Glutamatergic neuron (in vitro differentiated cells): ENCODE measurements at places on chromosomes 5 and 9. TPM values are rescaled to one million over a fixed set of nuclear protein-coding genes. Genes with fewer than 3 reads are reported as not detected.

GRCh38 chr9:36742264-36742663 is 169.6 kb downstream of the MELK start:
- DNase-seq: no peak

DNA sequence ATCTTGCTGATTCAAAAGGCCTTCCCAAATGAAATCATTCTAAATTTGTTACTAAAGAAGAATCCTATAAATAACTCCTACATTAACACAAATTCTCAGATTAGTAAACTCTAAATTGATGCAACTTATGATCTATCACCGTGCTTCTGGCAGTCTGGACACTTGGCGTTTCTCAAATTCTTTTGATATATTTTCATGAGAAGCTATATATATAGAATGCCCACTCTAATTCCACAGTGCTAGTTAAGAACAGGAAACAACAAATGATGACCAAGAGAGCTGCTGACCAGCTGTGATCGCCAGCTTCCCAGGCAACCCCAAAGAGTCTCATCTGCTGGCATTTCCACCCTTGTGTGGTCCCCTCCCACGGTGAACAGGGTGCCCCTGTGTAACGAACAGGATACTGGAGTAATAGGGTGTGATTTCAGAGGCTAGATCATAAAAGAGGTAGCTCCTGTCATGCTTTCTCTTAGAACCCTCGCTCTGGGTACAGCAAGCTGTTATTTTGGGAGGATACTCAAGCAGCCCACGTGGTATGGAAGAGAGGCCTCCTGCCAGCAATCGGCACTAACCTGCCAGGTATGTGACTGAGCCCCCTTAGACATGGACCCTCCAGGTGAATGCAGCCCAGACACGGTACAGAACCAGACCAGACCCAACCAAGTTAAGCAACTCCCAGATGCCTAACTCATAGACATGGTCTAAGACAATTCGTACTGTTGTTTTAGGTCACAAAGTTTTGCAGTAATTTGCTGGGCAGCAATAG is 64.7 kb downstream of the CDC14B start:
- DNase-seq: no peak

GRCh38 chr5:75848077-75848476 is 130.8 kb upstream of the POC5 start:
- no peak for DNase-seq

GRCh38 chr5:112940670-112941069 is 18.6 kb upstream of the REEP5 start:
- DNase-seq: no peak

DNA sequence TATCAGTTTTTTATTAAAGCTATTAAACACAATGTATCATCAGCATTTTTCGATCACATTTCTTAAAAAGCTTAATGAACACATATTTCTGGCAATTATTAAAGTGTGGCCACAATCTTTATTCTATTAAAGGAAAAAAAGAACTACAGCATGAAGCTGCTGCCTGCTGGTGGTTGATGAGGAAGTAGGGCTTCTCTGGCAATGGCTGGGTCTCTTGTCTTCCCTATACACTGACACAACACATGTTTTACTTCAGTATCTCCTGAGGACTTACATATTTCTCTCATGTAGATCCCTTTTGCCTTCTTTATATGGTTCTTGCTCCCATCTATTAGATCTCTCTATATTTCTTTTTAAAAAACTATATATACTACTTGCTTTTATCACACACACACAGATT is 590.7 kb downstream of the RAB3C start:
- DNase-seq: no peak

DNA sequence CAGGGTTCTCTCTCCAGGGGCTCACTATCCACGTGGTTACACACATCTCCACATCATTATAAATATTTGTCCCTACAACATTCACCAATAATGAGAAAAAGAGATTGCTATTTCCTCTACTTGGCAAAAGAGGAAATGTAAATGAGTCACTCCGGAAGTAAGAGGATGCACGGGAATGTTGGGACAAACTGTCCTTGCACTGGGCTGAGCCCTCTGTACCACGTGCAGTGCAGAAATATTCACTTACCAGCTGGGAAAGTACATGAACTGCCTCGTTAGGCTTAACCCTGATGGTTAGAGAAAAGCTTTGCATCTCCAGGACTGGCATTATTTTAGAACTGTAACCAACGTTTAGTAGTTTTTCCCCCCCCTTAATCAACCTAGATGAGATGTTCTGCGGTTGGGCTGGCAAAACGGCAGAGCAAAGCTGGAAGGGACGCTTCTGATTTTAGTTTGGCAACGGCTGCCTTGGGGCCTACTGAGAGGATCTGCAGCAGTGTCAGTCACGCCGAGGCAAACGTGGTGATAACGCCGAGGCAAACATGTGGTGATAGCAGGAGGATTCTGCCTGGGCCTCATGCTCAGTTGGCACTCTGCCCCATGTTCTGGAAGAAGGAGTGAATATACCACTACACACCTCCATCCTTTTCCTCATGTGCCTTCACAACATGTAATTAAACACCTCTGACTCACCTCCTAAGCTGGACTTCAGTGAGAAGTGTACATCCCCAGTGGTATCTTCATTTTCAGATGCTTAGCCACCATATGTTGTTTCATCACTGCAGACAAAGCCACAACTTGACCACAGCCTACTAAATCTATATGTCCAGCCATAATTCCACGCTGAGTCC is 661.4 kb upstream of the KLF4 start:
- no peak for DNase-seq

LCN15 gene
- total RNA-seq: 1.9 TPM

DNA sequence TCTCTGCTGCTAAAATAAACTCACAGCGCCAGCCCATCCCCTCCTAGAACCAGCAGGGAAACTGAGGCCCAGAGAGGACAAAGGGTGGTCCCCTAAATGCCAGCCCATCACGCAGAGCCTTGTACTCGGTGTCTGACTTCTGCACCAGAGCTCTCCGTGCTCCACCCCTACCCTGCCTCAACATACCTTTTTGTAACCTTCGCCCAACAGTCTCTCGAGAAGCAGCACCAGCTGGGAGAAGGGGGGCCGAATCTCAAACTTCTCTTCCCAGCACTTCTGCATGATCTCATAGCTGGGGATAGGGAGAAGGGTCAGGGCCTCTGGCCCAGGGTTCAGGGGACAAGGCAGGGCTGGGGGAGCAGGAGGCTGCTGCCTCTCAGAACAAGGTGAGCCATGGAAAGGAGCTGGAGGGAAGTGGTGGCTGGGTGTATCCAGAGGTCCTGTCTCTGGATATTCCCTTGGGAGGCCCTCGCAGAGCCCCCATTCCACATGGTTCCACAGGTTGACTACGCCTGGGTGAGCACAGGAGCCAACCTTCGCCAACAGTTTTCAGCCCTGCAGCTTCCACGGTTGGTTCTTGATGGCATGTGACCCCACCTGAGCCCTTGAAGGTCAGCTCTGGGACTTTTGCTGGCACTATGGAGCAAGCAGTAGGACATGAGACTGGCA is 32.3 kb upstream of the CSF1R start:
- DNase-seq: no peak
